ENCODE measurements at places on chromosomes 4 and X.

- DNase-seq, result no peak
These were observed 1.4 kb downstream of the CPLX1 start for GRCh38 chr4:824461-825062.

DNA sequence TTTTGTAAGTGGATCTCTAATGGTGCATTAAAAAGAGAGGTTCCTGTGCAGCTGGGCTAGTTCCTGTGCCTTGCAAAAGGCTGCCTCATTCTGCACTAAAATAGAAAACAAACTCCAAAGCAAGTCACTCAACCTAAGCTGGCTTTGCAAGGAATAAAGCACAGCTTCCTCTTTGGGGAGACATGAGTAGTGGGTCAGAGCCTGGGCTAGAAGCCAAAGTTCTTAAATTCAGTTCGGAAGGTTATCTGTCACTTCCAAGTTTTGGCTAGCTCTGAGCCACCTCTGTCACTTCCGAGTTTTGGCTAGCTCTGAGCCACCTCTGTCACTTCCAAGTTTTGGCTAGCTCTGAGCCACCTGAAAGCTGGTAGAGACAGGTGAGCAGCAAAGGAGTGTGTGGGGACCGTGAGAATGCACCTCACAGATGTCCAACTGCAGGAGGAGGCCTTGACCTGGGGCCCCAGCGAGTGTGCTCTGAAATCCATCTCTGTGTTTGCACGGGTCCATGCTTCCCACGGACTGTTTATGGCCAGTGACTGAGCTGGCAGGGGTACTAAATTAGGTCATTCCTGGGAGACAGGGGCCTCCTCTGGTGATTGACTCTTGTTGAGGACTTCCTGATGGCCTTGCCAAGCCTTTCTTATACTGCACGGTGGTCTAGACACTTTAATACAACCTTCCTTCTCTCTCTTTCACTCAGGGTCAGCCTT, 36.4 kb upstream of the MAMLD1 start:
- DNase-seq, result no peak

GRCh38 chr4:54277691-54278090, 48.6 kb downstream of the PDGFRA start:
- no peak for DNase-seq

- no peak for DNase-seq
These were observed 2.8 kb downstream of the CLCN5 start for GRCh38 chrX:49925176-49925575.

DNA sequence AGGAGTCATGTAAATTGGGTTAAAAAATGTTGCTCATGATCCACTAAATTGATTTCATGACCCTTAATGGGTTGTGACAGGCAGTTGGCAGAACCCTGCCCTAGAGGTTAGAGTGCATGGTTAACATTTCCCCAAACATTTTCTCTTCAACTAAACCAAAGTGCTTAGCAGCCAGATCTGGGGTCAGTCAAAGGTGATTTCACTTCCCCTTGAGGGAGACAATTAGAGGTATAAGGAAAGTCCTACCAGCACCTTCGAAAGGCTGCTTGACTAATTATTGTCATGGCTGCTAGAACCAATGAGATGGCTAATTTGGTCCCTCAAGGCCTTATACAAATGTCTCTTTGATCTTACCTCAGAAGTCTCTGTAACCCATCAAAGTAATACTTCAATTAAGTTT, 30.9 kb upstream of the INTS6L start:
- DNase-seq, result no peak

GRCh38 chr4:33218238-33218637, 2498.1 kb downstream of the PCDH7 start:
- no peak for DNase-seq

- no peak for DNase-seq
These were observed 178.2 kb upstream of the FRMPD4 start for GRCh38 chrX:11960031-11960430.

DNA sequence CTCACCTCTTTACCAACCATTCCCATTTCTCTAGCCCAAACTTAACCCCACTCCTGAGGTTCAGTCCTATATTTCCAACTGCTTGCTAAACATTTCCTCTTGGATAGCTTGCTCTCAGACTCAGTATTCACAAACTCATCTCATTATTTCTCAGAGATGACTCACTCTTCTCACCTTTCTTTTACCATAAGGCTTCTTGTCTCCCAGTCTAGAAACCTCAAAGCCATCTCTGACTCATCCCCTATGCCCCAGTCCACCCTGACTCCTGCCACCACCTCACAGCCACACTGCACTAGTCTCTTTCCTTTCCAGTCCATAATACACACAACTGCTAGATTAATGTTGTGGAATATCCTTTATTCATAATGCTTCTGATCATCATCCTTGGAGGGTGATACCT, 4.8 kb downstream of the FRMPD3 start:
- no peak for DNase-seq

GRCh38 chrX:130336531-130336930, 3.2 kb upstream of the SLC25A14 start:
- DNase-seq, result no peak

GRCh38 chr4:2411786-2412510, 6.5 kb downstream of the ZFYVE28 start:
- no peak for DNase-seq

- DNase-seq, result no peak
These were observed 14.8 kb downstream of the FAM9B start for GRCh38 chrX:9019151-9019550.

GRCh38 chr4:87316961-87317360, 5.7 kb downstream of the HSD17B13 start:
- no peak for DNase-seq

GRCh38 chr4:48431401-48431800, 51.7 kb upstream of the SLC10A4 start:
- no peak for DNase-seq

- no peak for DNase-seq
These were observed 138.3 kb downstream of the GRIA2 start for GRCh38 chr4:157358851-157359250.

- no peak for DNase-seq
These were observed 31.5 kb downstream of the ACTRT1 start for GRCh38 chrX:128020701-128021100.

- DNase-seq, result no peak
These were observed 117.8 kb upstream of the ENPP6 start for GRCh38 chr4:184335520-184335919.

GRCh38 chr4:183986971-183987946, 82.2 kb downstream of the STOX2 start:
- peak; percentile 32 for DNase-seq

- no peak for DNase-seq
These were observed 389.7 kb upstream of the NR3C2 start for GRCh38 chr4:148831945-148832344.

GRCh38 chr4:156528216-156528615, 443.4 kb downstream of the PDGFC start:
- no peak for DNase-seq

GRCh38 chrX:119455264-119455663, 13.0 kb upstream of the SLC25A5 start:
- no peak for DNase-seq

GRCh38 chr4:20386906-20387305, 135.2 kb downstream of the SLIT2 start:
- DNase-seq, result no peak

DNA sequence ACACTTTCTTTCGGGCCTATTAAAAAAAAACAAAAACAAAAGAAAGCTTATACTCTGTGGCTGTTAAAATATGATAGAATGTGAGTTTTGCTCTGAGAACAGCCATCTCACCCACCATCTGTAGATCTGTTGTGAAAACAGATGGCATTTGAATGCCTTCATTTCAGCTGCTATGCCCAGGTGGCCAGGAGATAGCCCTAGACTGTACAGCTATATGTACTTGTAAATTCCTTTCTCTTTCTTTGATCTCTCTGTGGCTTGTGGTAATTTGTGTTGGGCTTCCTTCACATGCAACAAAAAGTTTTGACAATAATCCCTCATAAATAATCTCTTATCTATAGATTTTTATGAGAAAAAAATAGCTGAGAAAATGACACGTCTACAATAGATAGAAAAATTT, 38.1 kb downstream of the PNPLA4 start:
- no peak for DNase-seq

- DNase-seq, result no peak
These were observed 260.6 kb downstream of the NKX6-1 start for GRCh38 chr4:84238247-84239090.

DNA sequence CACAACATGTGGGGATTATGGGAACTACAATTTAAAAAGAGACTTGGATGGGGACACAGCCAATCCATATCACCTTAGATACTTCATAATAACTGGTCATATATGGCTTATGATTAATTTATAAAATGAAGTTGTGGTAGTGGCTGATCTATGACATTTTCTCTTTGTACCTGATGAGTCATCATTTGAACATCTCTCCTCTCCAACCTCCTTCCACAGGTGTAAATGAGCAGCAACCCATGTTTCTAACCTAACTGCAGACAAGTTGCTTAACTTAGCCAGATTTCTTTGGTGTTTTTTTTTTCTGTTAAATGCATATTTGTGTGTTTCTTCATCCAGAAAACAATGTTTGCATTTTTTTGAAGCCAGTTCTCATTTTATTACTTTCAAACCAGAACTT, 42.6 kb downstream of the SPANXA2 start:
- DNase-seq, result no peak

- DNase-seq, result no peak
These were observed 80.5 kb upstream of the ADGRA3 start for GRCh38 chr4:22596409-22596808.

GRCh38 chrX:53242310-53242709, 17.3 kb upstream of the KDM5C start:
- no peak for DNase-seq

- no peak for DNase-seq
These were observed 718.6 kb downstream of the CCSER1 start for GRCh38 chr4:90845777-90846176.

GRCh38 chr4:108646706-108647105, 3.7 kb upstream of the OSTC start:
- no peak for DNase-seq

- DNase-seq, result no peak
These were observed 873.5 kb downstream of the PDHA2 start for GRCh38 chr4:96713271-96713850.

DNA sequence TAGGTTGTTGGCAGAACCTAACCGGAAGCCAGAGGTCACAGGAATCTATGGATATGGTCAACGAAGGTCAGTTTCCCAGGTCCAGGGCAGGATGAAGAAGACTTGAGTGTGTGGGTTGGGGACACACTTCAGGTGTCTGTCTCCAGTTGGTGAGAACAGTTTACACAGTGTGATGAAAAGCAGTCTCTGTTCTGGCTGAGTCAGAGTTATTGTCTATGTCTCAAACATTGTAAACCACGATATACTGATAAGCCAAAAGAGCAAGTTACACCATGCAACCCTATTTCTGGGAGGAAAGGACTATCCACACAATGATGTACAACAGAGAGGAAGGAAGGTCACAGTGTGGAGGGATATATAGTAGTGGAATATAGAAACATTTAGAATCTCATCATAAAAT, 187.1 kb upstream of the C1QTNF7 start:
- DNase-seq, result no peak

DNA sequence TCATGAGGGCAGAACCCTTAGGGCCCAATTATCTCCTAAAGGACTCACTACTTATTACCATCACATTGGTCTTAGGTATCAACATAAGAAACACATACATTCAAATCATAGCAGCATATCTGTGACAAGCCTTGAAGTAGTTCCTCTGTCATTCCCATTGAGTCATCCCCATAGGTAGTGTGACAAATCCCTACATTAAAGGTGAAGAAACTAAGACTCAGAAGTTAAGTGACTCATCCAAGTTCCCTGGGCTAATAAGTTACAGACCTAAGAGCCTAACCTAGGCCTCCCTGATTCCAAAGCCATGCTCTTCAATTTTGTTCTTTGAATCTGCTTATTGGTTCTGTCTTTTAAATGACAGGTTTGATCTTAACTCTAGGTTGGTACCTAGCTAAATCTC, 58.2 kb downstream of the CD38 start:
- no peak for DNase-seq

GRCh38 chr4:110617646-110618580, 5.0 kb downstream of the PITX2 start:
- DNase-seq, result peak; percentile 5

DNA sequence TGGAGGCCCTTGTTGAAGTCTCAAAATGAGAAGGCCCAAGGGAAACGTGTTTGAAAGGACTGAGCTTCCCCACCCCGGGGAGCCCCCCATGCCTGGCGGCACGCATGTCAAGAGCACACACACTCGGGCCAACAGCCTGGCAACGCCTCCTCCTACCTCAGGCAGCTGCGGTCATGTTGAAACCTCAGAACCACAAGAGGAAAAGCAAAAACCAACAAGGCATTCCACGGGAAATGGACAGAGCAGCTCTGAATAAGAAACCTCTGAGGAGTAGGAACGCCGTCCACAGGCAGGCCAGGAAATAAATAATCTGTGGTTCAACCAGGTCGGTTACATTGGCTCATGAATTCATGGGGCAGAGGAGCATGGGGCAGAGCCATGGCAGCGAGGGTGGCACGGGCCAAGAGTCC, 95.7 kb upstream of the AFAP1 start:
- DNase-seq, result no peak

GRCh38 chr4:33104273-33104672, 2384.1 kb downstream of the PCDH7 start:
- DNase-seq, result peak; percentile 58

- DNase-seq, result peak; percentile 14
These were observed 154.4 kb downstream of the AMMECR1 start for GRCh38 chrX:110163488-110163887.

GRCh38 chr4:77582711-77583110, 22.9 kb upstream of the CXCL13 start:
- DNase-seq, result no peak

DNA sequence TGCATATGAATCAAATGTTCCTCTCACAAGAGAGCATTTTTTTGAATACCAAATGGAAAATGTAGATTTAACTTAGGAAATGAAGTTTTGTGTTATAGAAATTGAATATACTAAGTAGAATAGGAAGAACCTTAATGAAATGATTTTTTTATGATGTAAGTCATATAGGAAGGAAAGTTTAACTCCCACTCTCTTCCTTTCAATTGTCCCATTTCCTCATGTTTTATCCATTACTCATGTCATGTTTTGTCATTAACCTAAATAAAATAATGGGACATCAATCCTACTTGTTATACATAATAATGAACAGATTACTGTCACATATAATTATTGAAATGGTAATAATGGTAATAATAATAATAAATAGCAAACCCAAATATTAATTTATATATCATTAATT, 22.7 kb upstream of the SRD5A3 start:
- DNase-seq, result no peak

- no peak for DNase-seq
These were observed 9.2 kb downstream of the RAI2 start for GRCh38 chrX:17851874-17852273.
